HL-60 (cell line): ENCODE measurements at places on chromosomes 13 and 19.

GRCh38 chr19:12757544-12758274, 6.1 kb downstream of the BEST2 start:
- peak; percentile 59 for DNase-seq

GRCh38 chr19:12856653-12857052, 18.3 kb downstream of the MAST1 start:
- DNase-seq = no peak

- DNase-seq = no peak
Measured at GRCh38 chr13:93750676-93751075, 524.1 kb downstream of the GPC6 start.

DNA sequence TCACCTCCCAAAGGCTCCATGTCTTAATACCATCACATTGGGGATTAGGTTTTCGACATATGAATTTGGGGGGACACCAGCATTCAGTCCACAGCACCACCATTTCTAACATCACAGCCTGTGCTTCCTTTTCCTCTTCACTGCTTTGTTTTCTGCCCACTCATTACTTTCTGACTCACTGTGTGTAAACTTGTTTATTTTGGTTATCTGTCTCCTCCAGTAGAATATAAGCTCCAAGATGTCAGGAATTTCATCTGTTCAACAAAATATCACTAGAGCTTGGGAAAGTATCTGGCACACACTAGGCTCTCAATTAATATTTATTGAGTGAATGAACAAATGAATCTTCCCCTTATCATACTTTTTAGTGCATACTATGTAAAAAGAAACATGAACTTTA, 152.0 kb downstream of the NUFIP1 start:
- no peak for DNase-seq

DNA sequence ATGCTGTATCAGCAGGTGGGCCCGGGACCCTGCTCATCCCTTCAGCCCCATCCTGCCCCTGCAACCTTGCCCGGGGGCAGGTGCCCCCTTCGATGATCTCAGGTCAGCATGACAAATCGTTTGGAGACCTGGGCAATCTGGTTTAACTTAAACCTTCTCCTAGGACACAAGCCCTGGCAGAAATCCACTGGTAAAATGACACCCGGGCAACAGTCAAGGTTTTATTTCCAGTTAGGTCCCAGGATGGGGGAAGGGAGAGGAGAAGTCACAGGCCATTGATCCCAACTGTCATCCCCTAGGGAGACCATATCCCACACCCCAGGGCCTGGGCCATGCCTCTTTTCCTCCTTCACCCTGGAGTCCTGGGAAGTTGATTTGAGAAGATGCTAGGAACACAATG, 1.8 kb upstream of the PLIN5 start:
- DNase-seq = no peak
